Activated gamma-delta T cell treated with Interleukin-2 at 50 U/mL for 16 hours (primary cell): ENCODE measurements at places on chromosomes 4 and X.

DNA sequence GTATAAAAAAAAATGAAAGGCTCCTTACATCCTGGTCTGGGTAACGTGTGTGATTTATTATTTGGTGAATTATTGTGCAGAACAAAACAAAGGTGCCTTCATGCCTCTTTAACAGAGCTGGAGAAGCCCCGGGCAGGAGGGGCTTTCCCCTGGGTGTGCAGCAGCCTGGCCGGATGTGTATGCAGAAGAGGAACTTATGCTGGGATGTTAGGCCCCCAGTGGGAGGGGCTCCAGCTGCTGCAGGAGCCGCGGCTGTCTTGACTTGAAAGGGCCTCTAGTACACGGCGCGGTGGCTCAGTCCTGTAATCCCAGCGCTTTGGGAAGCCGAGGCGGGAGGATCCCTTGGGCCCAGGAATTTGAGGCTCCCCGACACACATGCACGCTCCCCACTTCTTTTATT is 16.0 kb downstream of the CCNQ start:
- peak; percentile 49 for DNase-seq

- no peak for DNase-seq
These were observed 114.5 kb downstream of the IRF2 start for GRCh38 chr4:184359888-184360287.

GRCh38 chr4:76214177-76214675 is 602 bp upstream of the SCARB2 start:
- no peak for DNase-seq

DNA sequence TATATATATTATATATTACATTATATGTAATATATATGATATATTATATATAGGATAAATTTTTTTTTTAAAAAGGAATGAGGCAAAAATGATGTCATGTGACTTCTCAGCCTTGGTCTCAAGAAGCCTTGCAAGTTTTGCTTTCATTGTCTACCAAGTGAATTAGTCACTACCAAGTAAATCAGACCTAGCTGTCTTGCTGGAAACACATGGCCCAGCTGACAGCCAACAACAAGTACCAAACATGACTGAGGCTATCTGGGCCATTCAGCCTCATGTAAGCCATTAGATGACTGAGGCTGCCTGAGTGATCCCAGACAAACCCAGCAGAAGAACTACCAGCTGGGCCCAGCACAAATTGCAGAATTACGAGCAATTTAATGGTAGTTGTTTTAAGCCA is 44.9 kb downstream of the HAND2 start:
- no peak for DNase-seq

DNA sequence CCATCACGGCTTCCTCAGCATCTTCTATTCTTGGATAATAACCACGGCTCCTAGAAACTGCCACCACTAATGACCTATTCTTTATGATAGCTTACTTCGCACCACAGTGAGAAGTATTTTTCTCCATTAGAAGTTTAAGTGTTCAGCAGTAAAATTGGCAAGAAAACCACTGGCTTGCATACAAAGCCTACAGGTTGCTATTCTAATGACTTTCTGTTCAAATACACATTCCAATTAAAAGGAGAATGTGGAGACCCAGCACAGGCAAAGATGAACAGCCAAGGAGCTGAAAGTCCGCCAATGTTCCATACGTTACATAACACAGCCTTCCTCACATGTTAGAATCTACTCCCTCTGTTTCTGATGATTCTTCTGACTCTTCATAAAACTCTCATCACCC is 875.0 kb upstream of the PRKX start:
- no peak for DNase-seq

- DNase-seq, result no peak
These were observed 15.0 kb downstream of the BTK start for GRCh38 chrX:101370888-101371504.

DNA sequence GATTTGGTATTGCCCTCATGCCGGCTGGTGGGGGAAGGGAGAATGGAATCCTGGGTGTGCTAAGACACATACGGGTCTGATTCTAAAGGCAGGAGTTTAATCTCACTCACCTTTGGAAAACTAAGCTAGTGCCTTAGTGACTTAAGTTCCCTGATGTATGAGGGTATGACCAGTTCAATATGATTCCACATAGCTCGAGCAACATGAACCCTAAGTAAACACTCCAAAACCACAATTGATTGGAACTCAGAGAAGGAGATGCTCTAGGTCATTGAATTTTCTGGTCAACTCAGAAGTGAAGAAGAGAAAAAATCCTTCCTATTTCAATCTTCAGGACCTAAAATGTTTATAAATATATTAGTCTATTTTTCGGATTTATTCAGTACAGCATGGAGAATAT is 420.1 kb upstream of the INTU start:
- no peak for DNase-seq

DNA sequence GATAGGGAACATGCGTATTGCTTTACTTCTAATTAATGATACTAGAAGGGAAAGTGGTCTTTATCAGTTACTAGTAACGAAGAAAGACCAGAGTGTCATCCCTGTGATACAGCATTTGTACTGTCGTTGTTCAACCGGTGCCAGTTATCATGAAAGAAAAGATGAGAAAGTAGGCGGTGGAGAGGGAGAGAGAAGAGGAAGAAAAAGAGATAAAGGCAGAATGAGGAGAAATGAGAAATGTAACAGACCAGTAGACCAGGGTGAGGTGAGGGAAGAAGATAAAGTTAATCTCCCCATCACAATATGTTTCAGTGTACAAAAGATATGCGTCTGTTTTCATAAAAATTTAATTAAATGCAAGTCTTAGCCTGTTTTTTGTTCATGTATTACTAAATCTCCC is 135.2 kb upstream of the HPGD start:
- DNase-seq, result no peak

GRCh38 chr4:80182237-80182866 is 15.0 kb upstream of the PRDM8 start:
- DNase-seq, result no peak

- DNase-seq, result no peak
These were observed 42.4 kb downstream of the RHOXF2 start for GRCh38 chrX:120200851-120201250.
